ENCODE measurements at places on chromosomes 6 and 20.

DNA sequence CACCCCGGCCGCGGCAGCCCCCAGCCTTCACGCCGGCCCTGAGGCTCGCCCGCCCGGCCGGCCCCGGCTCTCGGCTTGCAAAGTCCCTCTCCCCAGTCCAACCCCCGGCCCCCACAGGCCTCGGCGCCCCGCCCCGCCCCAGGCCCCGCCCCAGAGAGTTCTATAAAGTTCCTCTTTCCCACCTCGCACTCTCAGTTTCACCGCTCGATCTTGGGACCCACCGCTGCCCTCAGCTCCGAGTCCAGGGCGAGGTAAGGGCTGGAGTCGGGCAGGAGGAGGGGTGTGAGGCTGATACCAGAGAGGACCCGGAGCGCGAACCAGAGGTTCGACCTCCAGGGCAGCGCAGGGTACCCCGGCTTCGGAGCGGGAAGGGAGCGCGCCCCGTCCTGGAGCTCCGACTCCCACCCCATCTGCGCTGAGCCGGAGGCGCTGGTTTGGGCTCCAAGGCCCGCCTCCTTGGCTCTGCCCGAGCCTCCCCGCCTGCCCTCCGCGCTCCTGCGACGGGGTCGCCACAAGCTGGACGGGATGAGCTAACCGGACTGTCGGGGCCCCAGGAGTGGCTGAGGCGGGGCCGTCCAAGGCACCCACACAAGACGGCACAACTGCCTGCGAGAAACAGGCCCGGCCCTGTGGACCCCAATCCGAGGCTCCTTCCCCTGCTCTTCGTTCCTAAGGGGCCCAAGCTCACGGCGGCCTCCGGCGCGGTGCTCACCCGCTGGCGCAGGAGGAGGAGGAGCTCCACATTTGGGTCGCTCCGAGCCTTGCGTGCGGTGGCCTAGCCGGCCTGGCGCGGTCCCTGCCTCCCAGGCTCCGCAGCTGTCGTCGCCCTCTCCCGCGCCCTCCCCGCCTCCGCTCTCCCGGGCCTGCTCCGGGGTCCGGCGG is at the start of gene IRF4:
IRF4 (plus strand) TSS at position 194 of the 882 bp plus-strand sequence. CDS start 1,401 bp downstream, outside the sequence.
- peak; percentile 77 for DNase-seq

GRCh38 chr6:11938285-11938890 is 73.7 kb upstream of the HIVEP1 start:
- DNase-seq: no peak

GRCh38 chr6:134684423-134684795 is 265.5 kb downstream of the ALDH8A1 start:
- no peak for DNase-seq

DNA sequence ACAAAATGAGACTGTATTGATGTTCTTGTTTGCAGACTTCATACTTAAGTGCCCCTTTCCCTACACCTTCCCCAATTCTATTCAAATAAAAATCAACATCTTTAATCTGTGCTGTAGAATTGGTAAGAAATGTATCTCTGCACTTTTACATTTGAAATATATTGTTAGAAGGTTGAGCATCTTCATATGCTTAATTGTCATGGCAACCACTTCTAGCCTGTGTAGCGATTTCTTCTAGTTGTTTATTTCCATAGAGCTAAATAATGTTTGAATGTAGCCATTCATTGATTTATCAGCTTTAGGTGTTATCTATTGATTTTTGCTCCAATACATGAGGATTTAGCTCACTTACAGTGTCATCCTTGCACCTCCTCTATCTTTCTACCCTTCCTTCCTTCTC is 37.7 kb upstream of the ZNFX1 start:
- no peak for DNase-seq

DNA sequence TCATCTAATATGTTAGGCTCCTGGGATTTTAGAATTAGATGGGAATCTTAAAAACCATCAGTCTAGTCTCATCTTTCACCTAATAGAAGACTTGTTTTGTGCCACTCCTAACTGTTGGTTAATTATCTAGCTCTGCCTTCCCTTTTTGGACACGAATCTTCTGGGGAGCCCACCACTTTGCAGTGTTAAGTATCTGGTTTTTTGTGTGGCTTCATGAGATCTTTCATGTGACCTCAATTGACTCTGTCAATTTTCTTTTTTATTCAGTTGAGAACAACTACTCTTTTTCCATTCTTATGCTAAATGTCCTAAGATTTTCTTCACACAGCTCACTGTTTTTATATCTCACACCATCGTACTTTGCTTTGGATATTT is 16.9 kb downstream of the TBPL1 start:
- DNase-seq: no peak

DNA sequence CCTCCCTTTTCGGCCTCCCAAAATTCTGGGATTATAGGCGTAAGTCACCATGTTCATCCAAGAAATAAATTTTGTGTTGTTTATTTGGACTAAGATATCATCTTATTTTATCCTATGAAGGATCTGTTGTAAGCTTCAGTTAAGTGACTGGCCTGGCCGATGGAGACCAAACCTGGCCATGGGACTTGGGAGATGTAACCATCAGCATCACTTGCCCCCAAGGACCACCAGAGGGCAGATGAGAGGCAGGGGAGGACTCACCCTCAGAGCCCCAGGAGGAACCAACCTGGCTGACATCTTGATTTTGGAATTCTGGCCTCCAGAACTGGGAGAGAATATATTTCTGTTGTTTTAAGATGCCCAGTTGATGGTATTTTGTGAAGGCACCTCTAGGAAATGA is 266.7 kb downstream of the CDH26 start:
- DNase-seq: no peak

GRCh38 chr6:17413313-17413750 is 19.9 kb downstream of the CAP2 start:
- DNase-seq: no peak

DNA sequence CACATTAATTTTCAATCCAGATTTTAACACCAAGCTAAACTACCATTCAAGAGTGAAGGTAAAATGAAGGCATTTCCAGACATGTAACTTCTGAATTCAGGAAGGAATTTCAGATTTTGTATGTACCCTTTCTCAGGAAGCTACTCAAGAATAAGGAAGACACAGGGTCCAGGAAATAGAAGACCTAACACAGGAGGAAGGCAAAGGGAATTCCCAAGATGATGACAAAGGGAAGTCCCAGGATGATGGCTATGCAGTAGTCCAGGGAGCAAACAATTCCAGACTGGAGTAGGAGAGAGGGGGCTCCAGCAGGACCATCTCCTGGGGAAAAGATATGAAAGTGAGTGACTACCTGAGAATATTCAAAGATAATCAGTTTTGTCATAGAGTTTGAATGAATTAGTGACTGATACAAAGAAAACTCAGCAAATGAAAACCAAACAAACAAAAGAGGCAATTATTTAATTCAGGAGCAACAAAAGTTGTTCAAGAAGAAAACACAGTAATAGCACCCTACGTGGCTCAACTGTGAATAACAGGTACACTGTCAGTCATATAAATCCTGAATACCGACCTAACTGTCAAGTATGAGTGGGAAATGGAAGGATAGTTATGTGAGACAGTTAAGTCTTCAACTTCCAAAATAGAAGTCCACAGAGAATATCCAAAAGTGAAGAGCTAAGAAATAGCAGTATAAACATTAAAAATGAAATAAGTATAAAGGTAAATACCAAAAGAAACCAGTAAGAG is 4.0 kb downstream of the RNF24 start:
- DNase-seq: no peak

DNA sequence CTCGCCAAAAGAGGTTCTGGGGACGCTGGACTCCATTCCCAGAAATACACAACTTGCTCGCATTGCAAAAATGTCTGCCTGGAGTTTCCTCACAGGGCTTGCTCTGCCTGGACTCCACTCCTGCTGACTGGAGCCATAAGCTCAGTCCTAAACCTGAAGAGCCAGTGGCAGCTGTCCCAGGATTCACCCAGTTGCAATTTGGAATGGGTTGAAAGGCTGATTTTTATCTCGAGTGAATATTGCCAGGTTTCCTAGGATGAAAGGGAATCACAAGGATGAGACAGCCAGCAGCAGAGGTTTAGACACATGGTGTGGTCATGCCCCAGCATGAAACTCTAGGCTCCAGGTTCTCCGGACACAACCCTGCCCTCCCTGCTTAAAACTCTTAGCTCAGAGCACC is 223.3 kb downstream of the BMP7 start:
- DNase-seq: no peak

GRCh38 chr6:149354009-149354408 is 36.5 kb downstream of the TAB2 start:
- DNase-seq: no peak

- no peak for DNase-seq
Measured at GRCh38 chr20:20549704-20550103, 162.7 kb downstream of the RALGAPA2 start.

DNA sequence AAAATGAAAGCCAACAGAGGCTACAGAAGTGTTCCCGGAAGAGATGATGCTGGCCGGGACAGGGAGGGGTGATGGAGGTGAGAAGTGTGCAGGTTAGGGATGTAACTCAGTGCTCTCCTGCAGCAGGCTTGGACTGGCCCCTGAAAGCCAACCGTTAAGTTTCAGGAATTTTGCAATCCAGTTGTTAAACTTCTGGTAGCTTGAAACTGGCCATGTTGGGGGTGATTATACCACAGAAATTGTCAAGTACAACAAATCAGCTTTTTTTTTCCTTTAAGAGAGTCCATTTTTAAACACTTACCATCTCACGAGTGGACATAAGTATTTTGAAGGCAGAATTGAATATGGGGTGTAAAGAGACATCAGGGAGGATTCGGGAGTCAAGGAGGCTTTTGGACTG is 8.8 kb upstream of the SIRPB1 start:
- no peak for DNase-seq

DNA sequence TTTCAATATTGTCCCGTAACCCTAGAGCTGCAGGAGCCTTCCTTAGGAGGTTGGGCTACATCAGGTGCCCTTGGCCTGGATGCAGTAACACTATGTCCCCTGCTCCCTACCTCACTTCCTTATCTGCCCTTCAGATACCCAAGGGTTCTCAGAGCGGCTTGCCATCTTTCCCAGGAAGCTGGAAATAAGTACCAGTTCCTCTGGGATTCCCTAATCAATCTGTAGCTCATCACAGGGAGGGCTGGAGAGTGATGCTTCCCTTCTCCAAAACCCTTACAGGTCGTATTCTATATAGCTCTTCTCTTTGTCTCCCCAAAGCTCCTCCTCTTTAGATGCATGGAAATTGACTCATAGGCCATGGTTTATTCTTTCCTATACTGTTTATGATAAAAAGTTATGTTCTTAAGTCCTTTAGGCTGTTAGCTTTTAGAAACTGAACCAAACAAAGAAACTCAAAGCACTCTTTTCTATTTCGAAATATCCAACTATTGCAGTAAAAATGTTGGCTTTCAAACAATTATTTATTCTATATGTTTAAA is 4.2 kb downstream of the MYCT1 start:
- no peak for DNase-seq

DNA sequence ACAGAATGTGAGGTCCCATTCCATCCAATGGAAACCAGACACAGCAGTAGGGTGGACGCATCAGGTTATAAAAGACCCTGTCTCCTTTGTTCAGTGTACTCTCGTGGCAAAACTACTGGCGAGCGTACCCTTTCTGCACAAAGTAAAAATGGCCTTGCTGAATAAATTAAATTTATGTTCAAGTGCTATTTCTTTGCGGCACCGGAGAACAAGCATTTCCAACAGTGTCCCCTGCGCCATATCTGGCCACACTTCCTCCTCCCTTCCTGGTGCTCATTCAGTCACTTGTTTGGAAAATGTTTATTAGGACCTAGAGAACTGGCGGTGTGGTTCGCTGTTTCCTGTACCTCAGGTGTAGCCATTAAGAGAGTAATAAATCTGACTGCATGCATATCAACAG is 46.9 kb upstream of the DACT2 start:
- no peak for DNase-seq

DNA sequence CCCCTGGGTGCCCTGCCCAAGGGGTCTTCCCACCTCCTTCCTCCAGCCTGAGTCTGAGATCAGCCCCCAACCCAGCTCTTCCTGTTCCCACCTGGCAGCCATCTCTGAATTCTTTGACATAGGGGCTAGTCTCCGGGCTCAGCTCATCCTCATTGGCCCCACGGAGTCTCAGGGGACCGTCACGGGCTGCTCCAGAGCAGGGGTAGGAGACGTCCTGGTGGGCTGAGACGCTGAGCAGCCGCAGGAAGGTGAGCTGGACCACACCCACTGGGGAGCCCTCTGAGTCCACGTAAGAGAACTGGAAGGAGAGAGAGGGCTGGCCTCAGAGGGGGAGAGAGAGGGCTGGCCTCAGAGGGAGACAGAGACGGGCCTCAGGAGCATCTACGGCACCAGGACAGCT is 28.1 kb downstream of the COL11A2 start:
- DNase-seq: no peak

- DNase-seq: no peak
Measured at GRCh38 chr6:32128751-32129296, 778 bp upstream of the ATF6B start.

GRCh38 chr20:17825960-17826843 is 126.4 kb downstream of the BANF2 start:
- DNase-seq: no peak

GRCh38 chr6:86706449-86706848 is 230.9 kb upstream of the HTR1E start:
- DNase-seq: no peak

DNA sequence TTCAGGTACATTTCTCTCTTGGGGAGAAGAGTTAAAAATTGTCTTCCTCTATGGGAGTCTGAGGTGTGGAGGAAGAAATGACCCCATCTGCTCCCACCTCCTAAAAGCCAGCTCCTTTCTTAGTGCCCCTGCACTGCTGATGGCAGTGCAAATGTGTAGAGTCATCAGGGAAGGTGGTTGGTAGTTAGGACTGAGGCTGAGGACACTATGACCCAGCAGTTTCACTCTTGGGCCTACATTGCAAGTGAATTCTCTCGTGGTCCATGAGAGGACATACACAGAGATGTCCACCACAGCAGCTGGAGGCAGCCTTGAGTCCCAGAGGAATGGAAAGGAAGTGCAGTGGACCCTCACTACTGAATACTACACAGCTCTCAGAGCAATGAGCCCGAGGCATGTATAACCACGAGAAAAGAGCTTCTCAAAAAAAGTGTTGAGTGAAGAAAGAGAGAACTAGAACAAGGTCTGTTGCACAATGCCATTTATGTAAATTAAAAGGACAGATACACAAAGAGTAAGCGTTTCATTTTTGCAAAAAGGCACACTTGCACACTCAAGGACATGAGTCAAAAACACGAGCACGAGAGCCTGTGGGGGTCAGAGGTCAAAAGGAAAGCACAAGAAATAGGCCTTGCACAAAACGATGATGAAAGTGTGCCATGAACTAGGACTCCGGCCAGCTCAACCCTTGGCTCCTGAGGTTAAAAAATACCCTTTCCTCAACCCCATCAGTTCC is 308.2 kb upstream of the PRND start:
- no peak for DNase-seq

- no peak for DNase-seq
Measured at GRCh38 chr6:170151804-170152123, 139.1 kb downstream of the DLL1 start.
